ENCODE measurements at places on chromosomes 16 and 17. TPM values are rescaled to one million over a fixed set of nuclear protein-coding genes. Genes with fewer than 3 reads are reported as not detected.

Gene FBXO39
- polyA plus RNA-seq: 0.62 TPM

Gene EPN2
- polyA plus RNA-seq: 44.1 TPM

DNA sequence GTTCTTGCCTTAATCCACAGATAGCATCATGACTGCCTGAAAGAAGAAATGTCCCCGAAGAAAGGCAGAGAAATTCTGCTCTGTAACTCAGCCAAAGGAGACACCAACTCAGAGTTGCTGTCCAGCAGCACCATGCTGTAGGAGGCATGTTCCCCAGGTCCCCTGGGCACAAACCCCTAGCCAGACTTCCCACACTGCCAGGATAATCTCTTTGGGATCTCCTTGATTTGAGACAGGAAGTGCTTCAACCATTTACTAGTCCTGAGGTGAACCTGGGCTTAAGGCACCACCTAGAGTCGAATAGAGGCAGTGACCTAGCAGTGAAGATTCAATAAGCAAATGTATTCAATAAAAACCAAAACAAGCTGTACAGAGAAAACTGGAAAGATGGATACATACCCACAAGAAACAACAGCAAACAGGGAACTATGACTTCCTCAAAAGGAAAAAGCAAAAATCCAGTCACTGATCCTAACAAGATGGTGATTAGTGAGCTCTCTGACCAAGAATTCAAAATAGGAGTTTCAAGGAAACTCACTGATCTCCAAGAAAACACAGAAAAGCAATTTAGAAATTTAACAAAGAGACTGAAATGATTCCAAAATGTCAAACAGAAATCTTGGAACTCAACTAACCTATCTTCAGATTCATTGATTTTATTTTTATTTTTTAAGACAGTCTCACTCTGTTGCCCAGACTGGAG is 5.7 kb downstream of the OR4D2 start:
- no peak for DNase-seq

GRCh38 chr17:15239491-15239890 is 25.6 kb downstream of the PMP22 start:
- DNase-seq: no peak

GRCh38 chr16:50573947-50574744 is 25.9 kb downstream of the NKD1 start:
- peak; percentile 74 for DNase-seq

DNA sequence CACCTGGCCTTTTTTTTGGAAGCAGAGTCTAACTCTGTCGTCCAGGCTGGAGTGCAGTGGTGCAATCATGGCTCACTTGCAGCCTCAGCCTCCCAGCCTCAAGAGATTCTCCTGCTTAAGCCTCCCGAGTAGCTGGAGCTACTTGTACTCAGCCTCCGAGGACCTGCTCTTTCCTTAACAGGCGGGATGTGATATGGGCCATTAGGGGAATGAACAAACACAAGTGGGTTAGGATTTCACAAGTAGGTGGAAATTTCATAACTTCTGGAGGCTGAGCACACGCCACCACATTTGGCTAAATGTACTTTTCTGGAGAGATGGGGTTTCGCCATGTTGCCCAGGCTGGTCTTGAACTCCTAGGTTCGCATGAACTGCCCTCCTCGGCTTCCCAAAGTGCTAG is 4.1 kb downstream of the PAM16 start:
- DNase-seq: no peak

GRCh38 chr16:72658888-72659717 is 388.8 kb downstream of the ZFHX3 start:
- no peak for DNase-seq

- no peak for DNase-seq
These were observed 18.1 kb upstream of the DHRS7B start for GRCh38 chr17:21108651-21109050.
